AG08396 (cell line): ENCODE measurements at places on chromosomes 7 and 10.

DNA sequence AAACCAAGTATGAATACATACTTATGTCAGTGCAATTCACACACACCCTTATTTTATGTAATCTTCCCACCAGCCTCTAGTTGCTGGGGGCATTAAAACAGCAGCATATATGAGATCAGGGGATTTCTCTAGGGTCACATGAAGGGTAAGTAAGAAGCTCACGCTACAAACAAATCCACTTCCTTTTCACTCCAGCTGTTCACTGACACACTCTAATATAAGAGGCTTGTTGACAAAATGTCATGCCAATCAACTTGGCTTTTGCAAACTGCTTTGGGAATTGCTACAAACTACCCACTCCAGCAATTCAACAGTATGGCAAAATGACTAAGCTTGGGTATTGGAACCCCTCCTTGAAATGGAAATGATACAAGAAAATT, 10.3 kb downstream of the FAM3C start:
- no peak for DNase-seq

DNA sequence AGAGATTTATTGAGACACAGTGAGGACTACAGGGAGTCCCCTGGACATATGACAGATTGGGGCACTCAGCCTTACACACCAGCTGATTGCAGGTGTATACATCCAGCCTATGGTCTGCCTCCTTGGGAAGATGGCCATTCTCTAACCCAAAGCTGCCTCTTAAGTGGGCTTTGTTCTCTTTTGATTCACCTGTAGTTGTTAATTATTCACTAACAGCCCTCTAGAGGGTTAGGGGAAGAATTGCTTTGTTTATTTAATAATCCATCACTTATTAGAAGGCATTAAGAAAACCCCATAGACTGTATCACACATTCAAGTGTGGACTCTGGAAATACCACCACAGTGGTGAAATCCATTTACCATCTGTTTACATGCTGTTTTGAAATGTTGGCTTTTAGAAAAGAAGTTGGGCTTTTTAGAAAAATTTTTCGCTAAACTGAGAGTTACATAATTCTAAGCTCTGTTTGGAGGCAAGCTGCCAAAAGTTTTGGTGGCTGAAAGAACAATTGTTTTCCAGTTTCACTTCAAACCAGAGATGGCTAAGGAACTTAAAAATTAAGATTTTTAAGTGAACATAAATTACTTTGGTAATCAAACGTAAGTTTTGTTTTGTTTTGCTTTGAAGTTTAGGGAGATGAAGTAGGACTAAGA, 379.1 kb downstream of the ADRA2A start:
- no peak for DNase-seq

DNA sequence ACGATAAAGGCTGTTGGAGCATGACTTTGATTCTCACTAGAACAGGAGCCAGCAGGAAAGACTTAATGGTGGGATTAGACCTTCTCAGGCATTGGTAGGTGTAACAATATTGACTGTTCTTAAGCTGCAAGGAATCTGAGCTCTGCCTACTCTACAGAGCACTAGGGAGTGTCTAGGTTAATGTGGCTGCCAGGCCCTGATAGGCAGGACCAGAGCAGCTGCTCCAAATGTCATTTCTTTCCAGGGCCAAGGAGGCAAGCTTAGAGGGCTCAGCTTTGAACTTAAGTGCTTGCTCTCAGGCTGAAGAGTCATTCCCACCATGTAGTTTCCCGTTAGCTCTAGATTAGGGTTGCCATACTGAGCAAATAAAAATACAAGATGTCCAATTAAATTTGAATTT, 96.8 kb downstream of the RAB18 start:
- DNase-seq: no peak

DNA sequence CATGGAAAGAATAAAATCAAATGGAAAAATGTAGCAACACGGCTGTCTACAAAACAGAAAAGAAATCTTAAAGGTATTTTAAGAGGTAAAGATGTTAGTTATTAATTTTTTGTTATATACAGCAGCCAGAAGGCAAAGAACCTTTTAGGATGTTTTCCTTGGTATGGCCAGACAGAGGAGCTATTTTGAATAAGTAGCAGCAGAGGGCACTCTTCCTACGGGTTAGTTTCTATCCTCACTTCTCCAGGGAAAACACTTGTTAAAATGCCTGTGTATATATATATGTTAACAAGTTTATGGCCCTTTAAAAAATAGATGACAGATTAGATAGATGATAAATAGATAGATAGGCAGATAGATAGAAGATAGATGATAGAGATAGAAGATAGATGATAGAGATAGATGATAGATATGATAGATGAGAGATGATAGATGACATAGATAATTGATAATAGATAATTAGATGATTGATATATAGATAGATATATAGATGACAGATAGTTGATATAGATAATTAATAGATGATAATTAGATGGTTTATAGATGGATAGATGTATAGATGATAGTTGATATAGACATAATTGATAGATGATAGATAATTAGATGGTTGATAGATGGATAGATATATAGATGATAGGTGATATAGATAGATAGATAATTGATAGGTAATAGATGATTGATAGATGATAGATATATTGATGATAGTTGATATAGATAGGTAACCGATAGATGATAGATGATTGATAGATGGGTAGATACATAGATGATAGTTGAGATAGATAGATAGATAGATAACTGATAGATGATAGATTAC, 57.8 kb upstream of the WIPF3 start:
- no peak for DNase-seq

DNA sequence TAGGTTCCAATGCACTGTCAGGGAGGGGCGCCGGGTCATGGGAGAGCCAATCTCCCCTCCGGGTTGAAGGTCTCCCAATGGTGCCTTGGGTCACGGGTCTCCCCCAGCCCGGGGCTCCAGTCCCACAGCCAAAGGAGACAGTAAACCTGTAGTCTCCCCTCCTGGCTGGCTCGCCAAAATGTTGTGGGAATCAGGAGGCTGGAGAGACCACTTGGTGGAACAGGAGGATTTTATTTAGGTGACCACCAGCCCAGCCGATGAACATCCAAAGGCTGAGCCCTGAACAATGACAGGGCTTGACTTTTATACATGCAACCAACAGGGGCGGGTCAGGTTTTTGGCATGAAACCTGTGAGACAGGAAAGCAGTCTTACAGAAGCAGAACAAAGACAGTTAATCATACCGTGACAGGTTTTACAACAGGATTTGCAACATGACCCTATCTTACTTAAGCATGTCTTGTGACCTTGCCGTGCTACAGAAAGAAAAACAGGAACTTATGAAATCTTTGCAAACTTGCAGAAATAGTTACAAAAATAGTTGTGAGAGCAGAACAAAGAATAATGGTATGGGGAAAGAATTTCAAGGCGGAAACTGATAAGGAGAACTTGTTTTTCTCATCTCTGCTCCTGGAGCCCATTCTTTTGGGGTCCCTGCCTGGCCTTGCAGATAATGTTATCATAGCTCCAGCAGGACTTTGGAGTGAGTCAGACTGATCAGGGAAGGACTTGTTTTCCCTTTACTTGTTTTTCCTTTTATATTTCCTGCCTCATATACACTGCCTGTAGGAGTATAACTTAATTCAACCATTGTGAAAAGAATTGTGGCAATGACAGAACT, 7.1 kb downstream of the ERV3-1 start:
- DNase-seq: no peak

DNA sequence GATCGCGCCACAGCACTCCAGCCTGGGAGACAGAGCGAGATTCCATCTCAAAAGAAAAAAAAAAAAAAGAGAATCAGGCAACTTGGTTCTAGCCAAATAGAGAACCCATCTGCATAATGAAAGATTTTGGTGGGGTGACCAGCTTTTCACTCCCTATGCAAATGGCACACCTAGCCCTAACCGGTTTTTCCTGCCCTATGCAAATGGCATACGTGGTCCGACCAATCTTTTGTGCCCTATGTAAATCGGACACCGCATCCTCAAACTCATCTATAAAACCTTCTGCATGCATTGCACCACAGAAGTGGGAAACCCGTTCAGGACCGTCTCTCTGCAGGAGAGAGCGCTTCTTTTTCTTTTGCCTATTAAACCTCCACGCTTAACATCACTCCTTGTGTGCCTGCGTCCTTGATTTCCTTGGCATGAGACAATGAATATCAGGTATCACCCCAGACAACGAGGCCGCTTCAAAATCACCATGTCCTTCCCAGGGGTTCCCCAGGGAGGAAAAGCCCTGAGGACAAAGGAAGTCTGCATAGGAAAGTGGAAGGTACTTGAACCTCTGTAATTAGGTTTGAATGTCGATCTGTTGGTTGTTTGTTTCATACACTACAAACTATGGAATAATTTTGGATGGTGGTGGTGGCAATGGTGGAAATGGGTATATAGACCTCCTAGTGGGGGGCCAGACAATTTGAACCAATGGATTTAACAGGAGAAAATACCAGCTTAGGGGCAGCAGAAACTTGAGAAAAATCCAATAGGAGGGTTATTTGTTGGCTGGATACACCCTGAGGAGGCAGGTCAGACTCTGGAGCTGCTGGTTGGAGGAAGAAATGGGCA, 396.2 kb downstream of the TYW1 start:
- DNase-seq: no peak

DNA sequence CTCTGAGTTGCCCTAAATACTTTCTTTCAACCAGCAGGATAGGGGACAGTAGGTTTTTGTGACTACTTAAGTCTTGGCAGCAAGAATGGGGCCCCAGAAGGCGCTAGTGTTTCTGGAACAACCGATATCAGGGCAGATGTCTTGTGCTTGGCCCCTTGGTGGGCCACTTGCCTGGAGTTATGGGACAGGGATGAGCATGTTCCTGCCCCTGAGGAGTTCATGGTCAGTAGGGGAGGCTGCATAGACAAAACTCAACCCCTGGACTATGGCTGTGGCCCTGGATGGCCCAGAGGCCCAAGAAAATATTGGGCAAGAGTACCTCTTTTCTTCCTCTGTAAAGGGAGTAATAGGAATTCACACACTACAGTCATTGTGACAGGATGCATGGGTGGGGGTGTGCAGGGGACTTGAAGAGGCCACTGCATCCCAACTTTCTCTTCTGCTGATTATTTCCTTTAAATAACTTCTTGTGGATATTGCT, 57.7 kb upstream of the IGFBP3 start:
- no peak for DNase-seq

DNA sequence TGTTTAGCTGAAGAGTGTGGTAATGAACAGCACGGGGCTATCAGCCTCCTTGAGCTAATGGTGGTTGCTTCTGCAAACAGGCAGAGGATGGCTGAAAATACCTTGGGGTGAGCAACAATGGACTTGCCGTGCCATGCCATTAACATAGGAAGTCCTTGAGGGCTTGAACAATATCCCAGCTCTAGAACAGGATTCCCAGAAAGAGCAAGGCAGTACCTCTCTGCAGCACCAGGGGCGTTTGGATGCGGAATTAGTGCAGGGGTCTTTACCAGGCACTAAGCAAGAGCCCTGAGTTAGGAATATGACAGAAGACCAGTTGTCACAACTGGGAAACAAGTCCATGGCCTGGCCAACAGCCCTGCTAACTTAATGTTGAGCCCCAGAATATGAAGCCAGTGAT, 143.2 kb upstream of the COBL start:
- no peak for DNase-seq

- no peak for DNase-seq
These were observed 478.0 kb downstream of the KCNMA1 start for GRCh38 chr10:77159538-77160110.

DNA sequence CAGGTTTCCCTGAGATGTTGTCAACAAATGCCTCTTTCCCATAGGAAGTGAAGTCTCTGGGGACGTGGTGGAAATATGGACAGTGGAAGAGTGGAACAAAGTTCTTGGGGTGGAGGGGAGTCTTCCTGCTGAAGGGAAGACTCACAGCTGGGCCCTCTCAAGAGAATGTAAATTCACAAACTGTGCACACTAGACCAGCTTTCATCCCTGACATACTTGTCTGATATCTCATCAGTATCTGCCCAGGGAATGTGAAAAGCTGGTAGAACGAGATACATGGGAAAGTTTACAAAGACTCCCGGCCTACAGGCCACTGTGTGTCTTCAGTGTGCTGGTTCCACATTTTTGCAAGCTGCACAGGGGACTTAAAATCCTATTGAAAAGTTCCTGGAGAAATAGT, 16.7 kb upstream of the CCDC3 start:
- peak; percentile 26 for DNase-seq

DNA sequence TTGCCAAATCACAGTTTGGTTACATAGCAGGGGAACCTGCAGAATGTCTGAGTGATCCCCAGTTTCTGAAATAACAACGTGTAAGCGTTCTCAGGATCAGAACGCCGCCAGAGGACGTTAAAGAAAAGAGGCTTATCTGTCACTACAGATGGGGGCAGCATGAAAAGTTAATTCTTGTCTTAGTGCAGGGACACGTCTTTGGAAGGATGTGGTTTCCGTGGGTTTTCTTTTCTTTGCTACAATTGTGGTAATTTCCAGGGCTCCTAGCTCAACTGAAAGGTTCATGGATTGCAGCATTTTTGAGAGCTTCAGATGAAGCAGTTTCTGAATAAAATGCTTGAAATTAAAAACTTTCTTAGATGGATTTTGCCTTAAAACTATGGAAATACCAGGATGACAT, 106.6 kb downstream of the PRKCQ start:
- DNase-seq: no peak

- no peak for DNase-seq
These were observed 84.9 kb upstream of the TCERG1L start for GRCh38 chr10:131396121-131397050.

GRCh38 chr10:89452193-89452592, 37.8 kb downstream of the IFIT5 start:
- DNase-seq: no peak

DNA sequence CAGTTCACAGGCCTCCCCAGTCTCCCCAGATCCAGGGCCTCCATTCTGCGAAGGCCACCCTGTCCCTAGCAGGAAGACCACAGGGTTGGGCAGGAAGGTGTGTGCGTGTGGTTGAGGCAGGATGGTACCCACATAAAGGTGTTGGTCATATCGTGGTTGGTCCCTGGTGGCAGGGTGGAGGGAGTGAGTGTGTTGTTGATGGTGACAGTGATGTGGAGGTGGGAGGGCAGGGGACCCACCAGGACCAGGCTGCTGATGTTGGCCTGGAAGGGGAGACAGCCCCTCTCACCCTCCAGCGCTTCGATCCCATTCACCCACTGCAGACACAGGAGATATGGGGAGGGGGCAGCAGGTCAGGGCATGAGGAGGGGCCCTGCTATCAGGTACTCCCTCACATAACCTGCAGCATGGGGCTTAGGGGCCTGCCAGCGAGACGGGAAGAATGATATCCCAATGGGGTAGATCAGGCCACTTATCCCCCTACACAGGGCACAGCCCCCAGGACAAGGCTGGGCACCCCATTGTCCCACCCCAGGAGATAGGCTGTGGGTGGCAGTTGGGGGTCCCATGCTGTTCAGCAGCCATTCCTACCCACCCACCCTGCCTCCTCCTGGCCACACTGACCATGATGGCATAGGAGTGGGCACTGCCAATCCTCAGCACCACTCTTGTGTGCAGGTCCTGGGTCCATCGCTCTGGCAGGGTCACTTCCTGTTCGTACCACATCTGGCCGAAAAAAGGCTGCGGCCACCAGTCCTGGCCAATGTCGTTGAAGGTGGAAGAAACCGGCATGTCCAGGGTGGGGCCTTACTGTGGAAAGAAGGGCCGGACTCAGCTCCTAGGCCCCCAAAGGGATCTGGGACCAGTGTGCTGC, 69.0 kb upstream of the ZNF479 start:
- no peak for DNase-seq

GRCh38 chr7:40990841-40991240, 712.0 kb downstream of the INHBA start:
- DNase-seq: no peak
